ENCODE measurements at places on chromosomes 7 and 10.

DNA sequence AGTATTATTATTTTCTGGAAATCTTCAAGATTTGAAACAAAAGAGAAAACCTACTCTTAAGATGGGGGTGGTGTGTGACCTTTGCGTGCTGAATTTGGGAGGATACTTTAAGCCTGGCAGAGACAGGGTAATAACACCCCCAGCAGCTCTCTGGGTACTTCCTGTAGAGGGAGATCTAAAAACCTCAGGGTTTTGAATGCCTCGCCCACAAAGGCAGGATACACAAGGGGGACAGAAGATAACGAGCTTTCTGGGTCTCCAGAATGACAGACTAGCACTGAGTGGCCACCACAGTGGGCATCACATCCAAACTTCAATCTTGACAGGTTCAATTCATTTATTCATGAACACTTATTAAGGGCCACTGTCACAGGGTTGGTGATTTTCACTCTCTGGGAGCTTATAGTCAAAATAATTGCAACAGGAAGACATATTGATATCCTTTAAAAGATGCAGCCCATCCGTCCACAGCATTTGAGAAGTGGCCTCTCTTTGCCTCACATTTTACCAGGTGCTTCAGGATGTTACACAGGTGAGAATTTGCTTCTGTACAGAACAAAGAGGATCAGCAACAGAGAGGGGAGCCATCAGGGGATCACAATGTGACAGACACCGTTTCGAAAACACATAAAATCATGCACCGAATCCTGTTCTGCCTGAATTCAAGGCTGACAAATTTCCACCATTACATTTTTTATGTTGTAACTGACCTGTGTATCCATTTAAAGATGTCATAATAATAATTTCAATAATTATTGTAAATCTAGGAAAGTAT is 14.3 kb downstream of the CPA1 start:
- no peak for DNase-seq

- no peak for DNase-seq
Measured at GRCh38 chr10:127874671-127875448, 17.9 kb downstream of the CLRN3 start.

DNA sequence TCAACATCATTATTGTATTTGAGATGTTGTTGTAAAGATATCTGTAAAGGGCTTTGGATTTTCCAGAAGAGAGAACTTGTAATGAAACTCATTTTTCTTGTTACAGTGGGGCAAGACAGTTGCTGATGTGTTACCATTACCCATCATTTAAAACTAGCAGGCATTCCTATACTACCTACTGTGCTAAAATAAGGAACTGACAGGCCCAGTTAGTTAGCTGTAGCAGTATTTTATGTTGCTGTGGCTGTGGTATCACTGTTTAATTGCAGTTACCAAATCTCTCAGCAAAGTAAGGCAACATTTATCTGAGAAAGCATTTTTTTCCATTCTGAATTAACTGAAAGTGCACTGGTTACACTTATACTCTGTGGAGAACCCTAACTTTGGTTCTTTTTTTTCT is 9.9 kb downstream of the ST7 start:
- DNase-seq = no peak

DNA sequence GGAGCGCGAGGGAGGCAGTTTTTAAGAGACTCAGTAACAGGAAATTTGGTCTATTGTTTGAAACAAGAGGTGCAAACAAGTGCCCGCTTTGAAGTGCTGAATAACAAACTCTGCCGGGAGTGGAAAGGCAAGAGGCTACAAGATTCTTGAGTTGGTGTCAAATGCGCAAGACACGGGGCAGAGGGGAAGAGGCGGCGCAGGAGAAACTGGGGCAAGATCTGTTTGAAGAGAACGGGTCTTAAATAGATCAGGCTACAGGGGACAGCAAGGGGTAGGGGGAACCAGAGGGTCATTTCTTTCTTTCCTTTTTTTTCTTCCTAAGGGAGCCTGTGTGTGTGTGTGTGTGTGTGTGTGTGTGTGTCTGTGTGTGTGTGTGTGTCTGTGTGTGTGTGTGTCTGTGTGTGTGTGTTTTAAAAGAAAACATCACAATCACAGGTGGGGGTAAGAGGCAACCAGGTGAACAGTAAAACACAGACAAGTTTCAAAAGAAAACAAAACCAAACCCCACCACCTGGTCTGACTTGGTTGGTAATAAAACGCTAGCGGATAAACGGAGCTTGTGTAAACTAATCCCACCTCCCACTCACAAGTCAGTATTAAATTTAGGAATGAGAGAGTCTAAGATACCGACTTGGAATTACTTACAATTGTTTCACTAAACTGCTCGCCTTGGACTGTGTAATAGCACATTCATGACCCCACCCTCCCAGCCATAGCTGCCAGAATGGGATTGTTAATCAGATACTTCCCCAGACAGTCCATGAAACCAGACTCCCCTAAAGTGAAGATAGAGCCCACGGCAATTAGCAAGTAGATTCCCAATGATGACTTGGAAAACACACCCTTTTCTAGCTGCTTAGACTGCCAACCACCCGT is 13.1 kb upstream of the CUX1 start:
- no peak for DNase-seq

GRCh38 chr10:48577158-48577557 is 27.7 kb downstream of the ARHGAP22 start:
- DNase-seq = no peak

GRCh38 chr10:129774082-129774735 is 189.9 kb downstream of the EBF3 start:
- no peak for DNase-seq

- DNase-seq = peak; percentile 62
Measured at GRCh38 chr7:93622036-93623033, 47.8 kb upstream of the CALCR start.

GRCh38 chr10:97200616-97201015 is 14.9 kb upstream of the SLIT1 start:
- DNase-seq = peak; percentile 55

All from kidney tubule cell (primary cell).